ENCODE measurements at places on chromosomes 3 and 15.

- DNase-seq = no peak
These were observed 170.8 kb downstream of the IGSF11 start for GRCh38 chr3:118863731-118864322.

- no peak for DNase-seq
These were observed 89.4 kb upstream of the SKOR1 start for GRCh38 chr15:67735896-67736295.

DNA sequence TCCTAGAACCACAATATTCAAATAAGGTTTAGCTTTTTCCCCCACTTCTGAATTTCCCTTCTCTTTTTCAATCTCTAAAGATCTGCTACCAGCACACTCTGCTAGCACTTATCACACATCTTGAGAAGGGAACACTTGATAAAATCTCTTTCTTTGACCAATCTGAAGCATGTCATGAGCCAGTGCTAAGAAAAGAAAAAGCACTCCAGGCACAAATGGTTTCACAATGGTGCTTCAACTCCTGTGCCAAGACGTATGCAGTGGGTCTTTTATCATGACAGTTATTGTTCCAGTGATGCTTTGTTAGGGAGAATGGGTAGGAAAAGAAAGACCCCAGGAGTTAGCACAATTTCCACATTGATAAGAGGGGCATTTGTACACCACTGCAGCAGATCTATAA, 248.4 kb downstream of the ZNF385D start:
- DNase-seq = no peak

GRCh38 chr15:65305776-65306175, 1.3 kb downstream of the RNU5B-1 start:
- no peak for DNase-seq

- no peak for DNase-seq
These were observed 8.6 kb downstream of the WDR73 start for GRCh38 chr15:84645496-84645895.

GRCh38 chr15:95377258-95377852, 953.1 kb upstream of the NR2F2 start:
- DNase-seq = no peak

Measured in stimulated activated naive CD8-positive, alpha-beta T cell treated with anti-CD3 and anti-CD28 coated beads, Interleukin-15, Interleukin-2, amounts not matched to agents 100 U/mL and 50 U/mL, for 24 hours (primary cell).